ENCODE measurements at places on chromosomes 6 and 20.

DNA sequence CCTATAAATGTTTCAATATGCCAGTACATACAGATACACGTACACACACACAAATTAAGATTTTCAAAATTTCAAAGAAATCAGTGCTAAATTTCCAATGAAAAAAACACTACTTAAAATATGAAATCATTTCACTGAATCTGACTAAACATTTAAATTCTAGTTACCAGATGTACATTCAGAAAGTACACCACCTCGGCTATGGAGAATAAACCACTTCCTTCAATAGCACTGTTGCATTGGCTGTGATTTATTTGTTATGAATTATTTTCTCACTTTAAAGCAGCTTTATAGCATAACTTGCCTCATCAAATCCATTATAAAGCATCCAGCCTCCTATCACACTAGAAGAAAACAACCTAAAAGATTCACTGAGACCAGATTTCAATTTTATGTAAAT is 36.6 kb downstream of the HBS1L start:
- DNase-seq, result no peak

GRCh38 chr6:135423649-135424128 is 73.9 kb downstream of the AHI1 start:
- peak; percentile 49 for DNase-seq

DNA sequence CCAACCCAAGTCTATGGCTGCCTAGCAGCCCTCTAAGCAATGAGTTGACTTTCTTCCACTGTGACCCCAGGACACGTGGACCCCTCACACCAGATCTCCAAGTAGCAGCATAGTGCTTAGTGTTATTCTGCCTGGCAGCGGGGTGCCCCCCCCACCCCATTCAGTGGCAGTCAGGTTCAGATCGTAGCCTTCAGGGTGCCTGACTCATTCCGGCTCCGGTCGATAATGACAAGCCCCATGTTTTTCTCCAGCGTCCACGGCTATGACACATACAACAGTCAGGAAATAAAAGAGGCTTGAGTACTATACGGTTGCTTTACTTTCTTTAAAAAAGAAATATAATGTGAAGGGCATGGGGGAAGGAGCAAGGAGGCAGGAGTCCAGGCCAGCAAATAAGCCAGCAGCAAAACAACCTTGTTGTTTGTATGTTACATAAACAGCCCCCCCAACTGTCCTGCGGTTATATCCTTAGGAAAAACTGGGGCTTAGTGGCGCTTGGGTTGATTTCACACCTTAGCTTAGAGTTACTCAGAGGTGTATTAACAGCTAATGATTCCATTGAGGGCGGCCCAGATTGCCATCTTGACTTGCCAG is 23.1 kb downstream of the GNAS start:
- DNase-seq, result peak; percentile 85

DNA sequence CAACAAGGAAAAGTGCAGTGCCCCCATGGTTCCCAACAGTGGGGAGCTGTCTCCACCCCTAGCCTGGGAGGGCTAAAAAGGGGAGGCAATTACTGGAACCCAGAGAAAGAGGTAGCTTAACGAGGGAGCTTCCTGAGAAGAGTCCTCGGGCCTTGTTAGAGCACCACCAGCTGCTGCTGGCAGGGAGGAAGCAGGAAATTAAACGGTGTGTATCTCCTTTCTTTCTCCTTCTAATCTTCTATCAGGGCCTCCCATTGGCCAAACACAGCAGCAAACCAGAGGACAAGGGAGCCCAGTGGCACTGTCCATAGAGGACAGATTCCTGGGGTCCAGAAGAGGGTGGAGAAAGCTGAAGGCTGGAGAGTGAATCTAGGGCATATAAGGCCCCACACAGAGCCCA is 7.6 kb upstream of the BTN2A2 start:
- no peak for DNase-seq

GRCh38 chr20:50110141-50111047 is 2.6 kb downstream of the UBE2V1 start:
- no peak for DNase-seq

DNA sequence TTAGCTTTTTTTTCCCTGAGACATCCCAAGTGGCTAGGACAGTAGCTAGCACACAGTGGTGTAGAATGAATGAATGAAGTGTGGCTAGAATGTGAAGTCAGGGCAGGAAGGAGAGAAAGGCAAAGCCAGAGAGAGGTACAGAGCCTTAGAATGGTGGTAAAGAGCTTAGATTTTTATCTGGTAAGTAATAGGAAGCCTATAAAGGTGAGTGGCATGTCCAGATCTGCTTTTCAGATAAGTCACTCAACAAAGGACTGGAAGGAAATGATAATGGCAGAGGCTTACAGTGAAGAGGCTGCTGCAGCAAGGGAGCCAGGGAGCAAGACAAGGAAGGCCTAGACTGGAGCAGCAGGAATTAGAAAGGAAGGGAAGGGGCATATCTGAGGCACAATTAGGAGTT is 96.0 kb upstream of the PRDM1 start:
- DNase-seq, result no peak

Data from fibroblast of skin of back (primary cell).